Camera-type eye (tissue), 1 donor: ENCODE measurements at places on chromosomes 6 and 20. TPM values are rescaled to one million over a fixed set of nuclear protein-coding genes. Genes with fewer than 3 reads are reported as not detected.

Gene SIRT5
- total RNA-seq, result 10.6 TPM

Gene GABRR1
- total RNA-seq, result 4.6 TPM

Gene TMEM170B
- total RNA-seq, result 31.4 TPM

Gene CCN6
- not detected for total RNA-seq

Gene POU5F1
- total RNA-seq, result not detected
